ENCODE measurements at places on chromosomes 5 and 9.

GRCh38 chr9:80932947-80933780, 756.2 kb downstream of the TLE1 start:
- no peak for DNase-seq

- DNase-seq, result no peak
Observed at GRCh38 chr5:155765715-155766114, 561.2 kb upstream of the SGCD start.

DNA sequence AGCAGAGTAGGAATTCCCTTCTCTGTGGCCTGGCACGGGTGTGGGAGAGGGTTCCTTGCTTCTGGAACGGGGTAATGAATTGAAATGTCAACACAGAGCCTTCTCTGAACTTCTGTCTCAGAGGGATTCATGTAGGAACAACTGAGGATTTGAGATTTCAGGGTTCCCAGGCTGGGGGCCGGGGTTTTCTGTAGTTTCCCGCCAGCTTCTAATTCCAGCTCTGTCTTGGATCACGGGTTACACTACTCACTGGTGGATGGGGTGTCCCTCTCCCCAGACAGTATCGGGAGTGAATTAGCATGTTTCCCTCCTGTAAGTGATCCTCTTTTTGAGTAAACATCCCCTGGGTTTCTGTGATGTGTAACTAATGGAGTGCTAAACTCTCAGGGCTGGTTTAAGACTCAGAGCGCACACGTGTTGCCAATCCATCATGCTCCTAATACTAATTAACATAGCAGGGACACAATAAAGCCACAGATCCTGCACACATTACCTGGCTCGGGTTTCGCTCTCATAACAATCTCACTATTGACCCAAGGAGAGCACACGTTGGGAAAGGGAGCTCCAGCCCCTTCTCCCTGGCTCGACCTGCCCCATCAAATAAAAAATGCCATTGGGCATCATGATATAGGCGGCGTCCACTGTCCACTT, 18.1 kb upstream of the DMRT2 start:
- no peak for DNase-seq

DNA sequence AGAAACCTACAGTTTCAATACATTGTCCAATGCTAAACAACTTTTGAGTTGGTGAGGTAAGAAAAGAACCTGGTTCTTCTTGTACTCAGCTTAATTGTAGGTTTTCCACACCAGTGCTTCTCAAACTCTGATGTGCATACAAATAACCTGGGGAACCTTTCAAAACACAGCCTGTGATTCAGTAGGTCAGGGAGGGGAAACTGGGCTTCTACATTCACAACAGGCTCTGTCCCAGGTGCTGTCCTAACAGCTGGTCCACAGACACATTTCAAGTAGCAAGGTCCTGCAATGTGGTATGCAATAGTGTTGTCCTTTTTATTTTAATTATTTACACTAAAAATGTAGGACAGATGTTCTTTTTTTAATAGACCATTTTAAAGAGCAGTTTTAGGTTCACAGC, 47.4 kb upstream of the SNCAIP start:
- DNase-seq, result no peak

- no peak for DNase-seq
Observed at GRCh38 chr5:171989946-171990712, 16.3 kb downstream of the FBXW11 start.

DNA sequence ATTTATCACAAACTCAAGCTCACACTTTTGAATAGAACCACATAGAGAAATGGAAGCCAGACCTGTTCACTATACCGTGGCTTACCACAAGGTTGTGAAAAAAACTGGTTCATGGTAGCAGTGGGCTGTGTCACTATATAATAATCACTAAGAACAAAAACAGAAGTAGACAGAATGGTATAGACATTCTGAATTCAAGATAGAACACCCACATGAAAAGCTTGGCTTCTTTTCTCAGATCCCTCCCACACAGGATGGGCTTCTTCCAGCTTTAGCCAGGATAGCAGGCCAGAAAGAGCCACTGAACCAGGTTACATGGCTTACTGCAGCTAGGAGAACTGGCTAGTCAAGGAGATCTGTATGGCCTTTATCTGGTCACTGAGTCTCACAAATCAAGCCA, 6.1 kb upstream of the NRG2 start:
- DNase-seq, result no peak

DNA sequence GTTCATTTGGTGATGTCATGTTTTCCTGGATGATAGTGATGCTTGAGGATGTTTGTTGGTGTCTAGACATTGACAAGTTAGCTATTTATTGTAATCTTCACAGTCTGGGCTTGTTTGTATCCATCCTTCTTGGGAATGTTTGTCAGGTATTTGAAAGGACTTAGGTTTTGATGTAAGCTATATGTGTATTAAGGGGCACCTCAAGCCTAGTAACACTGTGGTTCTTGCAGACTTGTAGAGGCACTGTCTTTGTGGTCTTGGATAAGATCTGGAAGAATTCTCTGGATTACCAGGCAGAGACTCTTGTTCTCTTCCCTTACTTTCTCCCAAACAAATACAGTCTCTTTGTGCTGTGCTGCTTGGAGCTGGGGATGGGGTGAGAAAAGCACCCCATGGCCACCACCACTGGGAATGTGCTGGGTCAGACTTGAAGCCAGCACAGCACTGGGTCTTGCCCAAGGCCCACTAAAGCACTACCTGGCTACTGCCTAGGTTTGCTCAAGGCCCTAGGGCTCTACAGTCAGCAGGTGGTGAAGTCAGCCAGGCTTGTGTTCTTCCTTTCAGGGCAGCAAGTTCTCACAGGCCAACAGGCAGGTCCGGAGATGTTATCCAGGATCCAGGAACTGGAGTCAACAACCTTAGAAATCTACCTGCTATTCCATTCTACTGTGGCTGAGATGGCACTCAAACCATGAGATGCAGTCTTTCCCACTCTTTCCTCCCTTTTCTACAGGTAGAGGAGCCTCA, 49.3 kb upstream of the GNA14 start:
- DNase-seq, result no peak

GRCh38 chr9:7055171-7055903, 297.6 kb downstream of the KDM4C start:
- DNase-seq, result no peak

- peak; percentile 30 for DNase-seq
Observed at GRCh38 chr5:176740131-176740701, 70.1 kb upstream of the UNC5A start.

DNA sequence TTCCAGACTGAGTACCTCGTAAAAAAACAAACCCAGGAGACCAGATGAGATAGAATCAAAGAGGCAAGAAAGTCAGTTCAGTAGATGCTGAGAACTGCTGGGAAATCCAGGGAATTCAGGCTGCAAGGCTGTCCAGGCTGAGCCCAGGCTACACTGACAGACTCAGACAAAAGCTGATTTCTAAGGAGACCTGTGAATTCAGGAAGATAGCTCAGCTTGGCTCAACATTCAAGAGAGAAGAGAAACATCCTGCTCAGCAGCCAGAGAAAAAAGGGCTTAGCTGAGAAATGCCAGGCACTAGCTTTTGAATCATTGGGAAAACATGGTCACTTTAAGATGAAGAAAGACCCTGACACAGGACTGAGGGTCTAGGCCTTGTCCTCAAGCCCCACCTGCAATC, 118.2 kb upstream of the SLC44A1 start:
- no peak for DNase-seq

- no peak for DNase-seq
Observed at GRCh38 chr5:150377964-150378694, 20.6 kb downstream of the TCOF1 start.

- no peak for DNase-seq
Observed at GRCh38 chr9:126750941-126751725, 53.7 kb upstream of the ZBTB43 start.

- no peak for DNase-seq
Observed at GRCh38 chr5:73534011-73534644, 31.3 kb downstream of the ANKRA2 start.

GRCh38 chr5:127723571-127723970, 20.4 kb downstream of the CCDC192 start:
- no peak for DNase-seq

DNA sequence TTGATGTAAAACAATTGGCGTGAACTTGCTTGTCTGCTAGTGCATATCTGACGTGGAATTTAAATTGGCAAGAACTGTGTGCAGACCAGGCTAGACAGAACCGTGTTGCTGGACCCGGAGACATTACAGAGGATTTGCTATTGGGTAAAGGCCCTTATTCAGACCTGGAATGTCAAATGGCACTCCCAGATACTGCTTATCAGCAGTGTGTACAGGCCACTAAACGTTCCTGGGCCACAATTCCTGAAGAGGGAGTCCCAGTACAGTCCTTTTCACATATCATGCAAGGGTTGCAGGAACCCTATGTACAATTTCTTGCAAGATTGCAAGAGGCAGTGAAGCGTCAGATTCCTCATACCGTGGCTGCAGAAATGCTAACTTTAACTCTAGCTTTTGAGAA, 13.5 kb upstream of the MCCC2 start:
- DNase-seq, result no peak

DNA sequence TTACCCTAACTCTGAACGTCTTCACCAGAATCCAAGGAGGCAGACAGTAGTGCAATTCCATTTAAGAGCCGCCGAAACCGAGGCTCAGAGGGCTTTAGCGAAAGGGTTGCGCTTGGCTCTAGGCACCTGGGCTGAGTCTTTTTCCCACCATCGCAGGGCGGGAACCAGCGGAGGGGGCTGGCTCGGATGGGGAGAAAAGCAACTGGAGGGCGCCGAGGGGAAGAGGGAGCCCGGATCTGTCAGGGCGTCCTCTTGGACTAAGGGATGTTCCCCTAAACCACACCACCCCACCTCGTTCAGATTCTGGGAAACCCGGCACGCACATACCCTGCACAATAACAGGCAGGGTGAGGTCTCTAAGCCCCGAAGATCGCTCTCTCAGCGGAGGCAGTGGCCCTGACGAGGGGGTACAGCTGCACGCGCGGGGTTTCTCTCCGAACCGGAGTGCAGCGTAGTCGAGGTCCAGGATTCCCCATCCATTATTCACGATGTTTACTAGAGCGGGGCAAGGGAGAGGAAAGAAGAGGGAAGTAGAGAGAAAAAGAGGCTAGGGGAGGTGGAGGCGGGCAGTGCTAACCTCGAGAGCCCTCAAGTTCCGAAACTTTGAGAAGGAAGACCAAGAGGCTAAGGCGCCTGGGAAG, 1.3 kb upstream of the POU4F3 start:
- peak; percentile 35 for DNase-seq

DNA sequence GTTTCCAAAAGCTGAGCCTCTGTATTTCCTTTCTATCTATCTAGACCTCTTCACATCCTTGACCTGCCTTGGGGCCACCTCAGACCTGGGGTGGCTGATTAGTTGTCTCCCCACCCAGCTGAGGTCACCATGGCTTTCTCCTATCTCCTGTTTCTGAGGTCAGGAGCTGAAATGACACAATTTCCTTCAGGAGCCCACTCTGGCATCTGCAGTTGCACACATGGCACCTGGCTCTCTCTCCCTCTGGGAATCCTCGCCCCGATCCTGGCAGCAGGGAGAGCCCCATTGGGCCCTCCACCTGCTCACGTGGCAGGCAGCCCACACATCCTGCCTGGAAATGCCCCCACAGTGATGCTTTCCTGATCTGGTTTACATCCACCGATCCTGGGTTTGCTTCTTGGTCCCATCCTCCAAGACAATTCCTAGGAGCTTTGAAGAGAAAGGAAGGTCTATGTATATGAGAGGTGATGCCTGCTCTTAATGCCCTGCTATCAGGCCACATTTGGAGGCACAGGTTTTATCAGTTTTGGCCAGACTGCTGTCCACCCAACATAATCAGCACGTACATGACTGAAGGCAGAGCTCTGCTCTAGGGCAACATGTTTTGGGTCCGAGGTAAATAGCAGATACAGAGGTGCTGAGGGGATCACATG, 53.7 kb downstream of the MARCHF3 start:
- DNase-seq, result no peak

DNA sequence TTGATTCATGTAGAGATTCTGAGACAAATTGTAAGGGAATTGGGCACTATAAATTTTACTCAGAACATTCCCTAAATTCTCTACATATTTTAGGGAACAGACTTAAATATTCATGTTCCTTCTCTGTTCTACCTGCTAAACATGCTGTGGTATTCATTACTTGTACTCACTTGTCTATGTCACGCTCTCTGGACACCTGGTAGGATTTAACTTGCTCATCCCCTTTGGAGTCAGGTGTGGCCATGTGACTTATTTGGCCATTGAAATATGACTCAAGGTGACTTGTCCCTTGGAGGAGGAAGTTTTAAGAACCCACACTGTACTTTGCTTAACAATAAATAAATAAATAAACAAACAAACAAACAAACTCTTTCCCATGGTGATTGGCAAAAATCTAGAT, 2258.8 kb upstream of the WWC1 start:
- no peak for DNase-seq

GRCh38 chr9:136090056-136090735, 4.9 kb downstream of the NACC2 start:
- no peak for DNase-seq

- peak; percentile 43 for DNase-seq
Observed at GRCh38 chr9:32431940-32432555, 47.6 kb downstream of the ACO1 start.

DNA sequence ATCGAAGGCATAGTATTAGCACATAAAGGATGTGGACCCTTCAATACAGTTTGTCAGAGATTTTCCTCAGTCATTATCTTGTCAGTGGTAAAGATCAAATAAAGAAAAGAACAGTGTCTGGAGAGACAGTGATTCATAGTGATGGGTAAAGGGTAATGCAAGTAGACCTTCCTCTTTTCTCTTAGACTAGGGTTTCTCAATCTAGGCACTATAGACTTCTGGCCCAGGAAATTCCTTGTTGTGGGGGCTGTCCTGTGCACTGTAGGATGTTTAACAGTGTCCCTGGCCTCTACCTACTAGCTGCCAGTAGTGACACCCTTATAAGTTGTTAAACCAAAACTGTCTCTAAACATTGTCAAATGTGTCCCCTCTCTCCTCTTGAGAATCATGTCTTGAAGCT, 6.9 kb downstream of the CAMK4 start:
- no peak for DNase-seq

DNA sequence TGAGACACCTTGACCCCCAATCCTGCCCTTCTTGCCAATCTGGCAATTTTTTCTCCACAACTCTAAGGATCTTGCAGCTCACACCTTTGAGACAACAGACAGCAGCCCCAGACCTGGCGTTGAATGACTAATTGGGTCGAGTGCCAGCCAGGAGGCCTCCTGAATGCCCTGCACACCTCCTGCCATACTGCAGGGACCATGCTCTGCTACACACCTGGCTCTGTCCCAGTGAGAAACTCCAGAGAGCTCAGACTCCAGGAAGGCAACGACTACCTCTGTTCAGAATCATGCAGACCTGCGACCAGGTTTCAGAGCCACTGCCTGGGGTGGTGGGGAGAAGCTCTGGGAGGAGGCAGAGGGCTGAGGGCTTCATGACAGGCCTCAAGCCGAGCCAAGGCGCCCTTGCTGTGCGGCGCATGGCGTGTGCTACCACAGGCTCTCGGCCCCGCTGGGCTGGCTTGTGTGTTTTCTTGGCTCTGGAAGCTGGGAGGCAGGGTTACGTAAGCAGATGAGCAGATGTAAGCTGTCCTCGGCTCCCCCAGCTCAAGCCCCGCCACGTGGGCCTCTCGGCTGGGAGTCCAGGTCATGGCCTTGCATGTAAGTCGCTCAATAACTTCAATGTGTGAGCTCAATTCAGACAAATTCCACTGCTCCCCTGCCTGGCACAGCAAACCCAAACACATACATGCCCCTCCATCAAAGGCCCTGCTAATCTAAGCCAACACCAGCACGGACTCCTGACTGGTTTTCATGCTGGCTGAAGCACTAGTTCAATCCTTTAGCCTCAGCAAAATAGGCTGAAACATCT, 27.5 kb downstream of the B4GALT1 start:
- DNase-seq, result no peak

GRCh38 chr5:44795496-44795895, 13.3 kb upstream of the MRPS30 start:
- DNase-seq, result peak; percentile 24

- DNase-seq, result no peak
Observed at GRCh38 chr9:78601957-78602565, 305.1 kb downstream of the PSAT1 start.

- peak; percentile 63 for DNase-seq
Observed at GRCh38 chr9:129174724-129175514, 3.1 kb downstream of the IER5L start.
